Vagina (tissue), 2 donors: ENCODE measurements at places on chromosomes 13 and 19.

DNA sequence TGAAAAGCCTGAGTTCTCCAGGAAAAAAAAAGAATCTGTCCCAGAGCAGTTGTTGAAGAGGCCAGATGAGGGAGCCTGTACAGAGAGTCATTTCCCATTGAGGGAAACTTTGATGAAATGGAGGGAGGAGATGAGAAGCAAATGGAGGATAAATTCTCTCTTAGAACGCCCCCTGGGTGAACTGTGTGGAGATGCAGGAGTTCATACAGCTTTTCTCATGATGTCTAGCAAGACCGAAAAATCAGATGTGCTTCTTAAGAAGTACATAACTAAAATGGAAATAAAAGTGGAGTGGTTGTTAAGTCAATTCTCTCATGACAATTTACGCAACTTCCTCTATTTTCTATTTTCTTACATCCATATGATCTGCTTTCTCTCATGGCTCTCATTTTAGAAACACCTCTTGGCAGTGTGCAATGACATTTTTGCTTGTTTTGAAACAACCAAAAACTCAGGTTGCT lies 1263.1 kb downstream of the PCDH9 start:
- DNase-seq = no peak

DNA sequence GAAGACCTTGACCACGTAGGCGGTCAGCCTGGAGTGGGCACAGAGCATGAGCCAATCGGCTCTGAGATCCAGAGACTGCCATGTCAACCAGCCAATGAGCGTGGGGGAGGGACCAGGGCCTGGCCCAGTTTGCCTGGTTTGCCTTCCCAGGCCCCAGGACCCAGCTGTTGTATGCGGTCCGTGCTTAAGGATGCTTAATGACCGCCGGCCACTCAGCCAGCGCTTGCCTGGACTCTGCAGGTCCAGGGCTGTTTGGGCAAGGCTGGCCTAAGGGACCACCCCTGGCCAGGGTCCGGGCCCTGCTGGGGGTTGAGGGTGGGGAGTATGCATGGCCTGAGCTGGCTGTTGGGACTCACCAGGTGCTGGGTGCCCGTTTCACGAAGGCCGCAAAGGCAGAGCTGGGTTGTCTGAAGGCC lies 23.1 kb upstream of the TNFSF14 start:
- no peak for DNase-seq

- no peak for DNase-seq
Measured at GRCh38 chr13:92829930-92830329, 396.7 kb upstream of the GPC6 start.

DNA sequence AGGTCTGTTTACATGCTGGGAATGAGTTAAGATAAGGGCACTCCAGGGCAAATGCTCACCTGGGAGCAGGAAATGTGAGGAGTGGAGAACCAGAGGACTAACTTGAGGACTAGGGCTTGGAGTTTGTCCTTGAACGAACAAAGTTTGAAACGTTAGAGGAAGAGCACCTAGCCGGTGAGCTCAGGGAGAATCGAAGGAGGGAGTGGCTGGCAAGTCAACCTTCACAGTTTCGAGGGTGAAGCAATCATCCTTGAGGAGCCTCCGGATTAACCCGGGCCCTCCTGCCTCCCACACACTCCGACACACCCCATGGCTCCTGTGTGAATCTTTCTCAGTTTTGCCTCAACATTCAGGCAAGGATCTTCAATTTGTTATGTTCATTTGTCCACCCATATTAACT lies 58.6 kb downstream of the LMO7 start:
- no peak for DNase-seq

- DNase-seq = no peak
Measured at GRCh38 chr13:113064534-113065405, 40.8 kb upstream of the F7 start.

DNA sequence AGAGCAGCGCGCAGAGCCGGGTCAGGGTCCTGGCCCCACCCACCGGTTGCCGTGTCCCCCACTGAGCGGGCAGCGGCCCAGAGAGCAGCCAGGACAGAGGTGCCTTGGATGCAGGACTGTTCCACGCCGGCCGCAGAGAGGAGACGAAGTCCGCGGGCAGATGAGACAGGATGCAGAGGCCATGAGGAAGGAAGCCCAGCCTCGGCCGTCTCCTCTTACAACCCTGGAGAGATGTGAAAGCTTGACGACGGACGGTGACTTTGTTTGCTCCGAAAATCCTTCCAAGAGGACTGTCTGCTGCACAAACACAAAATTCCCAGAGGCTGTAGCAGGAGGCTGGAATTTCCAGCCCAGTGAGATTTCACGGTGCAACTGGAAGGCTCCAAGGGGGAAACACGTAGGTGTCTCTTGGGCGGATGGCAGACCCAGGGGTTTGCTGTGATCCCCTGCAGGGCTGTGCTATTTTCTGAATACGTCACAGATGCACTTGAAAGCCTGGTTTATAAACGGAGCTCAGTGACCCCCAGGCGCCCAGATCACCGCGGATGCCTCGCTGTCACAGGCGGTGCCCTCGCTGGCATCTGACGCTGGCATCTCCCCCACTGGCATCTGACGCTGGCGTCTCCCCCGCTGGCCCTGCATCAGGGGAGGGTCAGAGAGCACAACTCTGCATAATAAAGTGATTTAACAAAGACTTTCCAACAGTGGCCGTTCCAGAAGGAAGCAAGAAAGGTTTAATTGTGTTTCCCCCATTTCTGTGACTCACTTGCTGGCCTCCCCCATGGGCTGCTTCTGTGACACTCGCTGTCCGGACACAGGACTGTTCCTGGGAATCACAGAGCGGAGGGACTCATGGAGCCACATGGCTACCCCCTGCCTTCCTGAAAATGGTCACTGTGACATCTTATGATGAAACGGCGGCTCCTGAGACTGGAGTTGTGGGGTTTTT lies 62.0 kb upstream of the C13orf46 start:
- DNase-seq = no peak

DNA sequence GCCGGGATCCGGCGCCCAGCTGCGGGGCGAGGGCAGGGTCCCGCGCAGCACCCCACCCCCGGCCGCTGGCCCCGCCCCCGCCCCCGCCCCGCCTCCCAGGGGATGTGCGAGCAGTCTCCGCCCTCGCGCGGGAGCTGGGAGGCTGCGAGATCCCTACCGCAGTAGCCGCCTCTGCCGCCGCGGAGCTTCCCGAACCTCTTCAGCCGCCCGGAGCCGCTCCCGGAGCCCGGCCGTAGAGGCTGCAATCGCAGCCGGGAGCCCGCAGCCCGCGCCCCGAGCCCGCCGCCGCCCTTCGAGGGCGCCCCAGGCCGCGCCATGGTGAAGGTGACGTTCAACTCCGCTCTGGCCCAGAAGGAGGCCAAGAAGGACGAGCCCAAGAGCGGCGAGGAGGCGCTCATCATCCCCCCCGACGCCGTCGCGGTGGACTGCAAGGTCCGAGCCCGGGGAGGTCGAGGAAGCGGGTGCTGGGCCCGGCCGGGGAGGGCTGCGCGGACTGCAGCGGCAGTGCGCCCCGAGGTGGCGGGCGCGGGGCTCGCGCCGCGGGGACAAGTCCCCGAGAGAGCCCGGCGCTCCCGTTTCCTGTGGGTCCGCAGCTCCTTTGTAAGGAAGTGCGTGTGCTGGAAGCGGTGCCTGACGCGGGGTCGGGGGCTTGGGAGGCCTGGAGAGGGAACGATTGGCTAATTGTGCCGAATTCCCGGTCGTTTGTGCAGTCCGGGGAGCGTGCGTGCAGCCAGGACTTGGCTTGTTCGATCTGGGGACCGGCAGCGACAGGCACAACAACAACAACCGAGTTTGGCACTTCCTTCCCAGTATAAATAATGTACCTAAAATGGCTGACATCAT lies at the start of gene ITM2B:
TSS of gene ITM2B (plus strand) at position 161 of the 843 bp plus-strand sequence. CDS start at position 316, 155 bp downstream.
- no peak for DNase-seq

GRCh38 chr13:38372820-38373383 lies 23.3 kb downstream of the UFM1 start:
- no peak for DNase-seq

DNA sequence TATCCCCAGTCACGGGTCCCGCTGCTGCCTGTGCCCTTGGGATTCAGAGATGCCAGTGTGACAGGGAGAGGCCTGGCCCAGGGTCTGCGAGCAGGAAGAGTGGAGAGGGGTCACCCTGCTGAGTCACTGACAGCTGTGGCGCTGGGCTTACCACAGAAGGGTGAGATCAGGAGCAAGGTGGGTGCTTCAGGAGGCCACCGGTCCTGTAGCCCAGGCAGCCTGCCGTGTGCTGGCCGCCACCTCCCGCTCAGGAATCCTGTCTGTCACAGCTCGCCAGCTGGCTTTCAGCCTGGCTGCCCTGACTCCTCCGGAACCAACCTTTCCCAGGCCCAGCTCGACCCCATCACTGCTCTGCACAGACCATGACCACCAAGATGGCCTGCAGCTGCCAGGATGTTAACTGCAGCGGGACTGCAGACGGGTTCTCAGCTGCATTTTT lies 25.3 kb downstream of the NAXD start:
- no peak for DNase-seq

- DNase-seq = no peak
Measured at GRCh38 chr19:11375143-11375948, 880 bp downstream of the SWSAP1 start.

- no peak for DNase-seq
Measured at GRCh38 chr13:35499196-35499662, 22.7 kb upstream of the MAB21L1 start.

- no peak for DNase-seq
Measured at GRCh38 chr19:54674021-54674617, 11.3 kb downstream of the LILRB4 start.

- no peak for DNase-seq
Measured at GRCh38 chr13:30121666-30122065, 185.7 kb downstream of the KATNAL1 start.

GRCh38 chr19:13840305-13841085 lies 36.4 kb upstream of the NANOS3 start:
- DNase-seq = no peak
